ENCODE measurements at places on chromosomes 3 and 15.

GRCh38 chr3:132550579-132551305 is 46.3 kb upstream of the ACKR4 start:
- no peak for DNase-seq

- DNase-seq: no peak
Measured at GRCh38 chr3:46946416-46946815, 30.1 kb downstream of the CCDC12 start.

DNA sequence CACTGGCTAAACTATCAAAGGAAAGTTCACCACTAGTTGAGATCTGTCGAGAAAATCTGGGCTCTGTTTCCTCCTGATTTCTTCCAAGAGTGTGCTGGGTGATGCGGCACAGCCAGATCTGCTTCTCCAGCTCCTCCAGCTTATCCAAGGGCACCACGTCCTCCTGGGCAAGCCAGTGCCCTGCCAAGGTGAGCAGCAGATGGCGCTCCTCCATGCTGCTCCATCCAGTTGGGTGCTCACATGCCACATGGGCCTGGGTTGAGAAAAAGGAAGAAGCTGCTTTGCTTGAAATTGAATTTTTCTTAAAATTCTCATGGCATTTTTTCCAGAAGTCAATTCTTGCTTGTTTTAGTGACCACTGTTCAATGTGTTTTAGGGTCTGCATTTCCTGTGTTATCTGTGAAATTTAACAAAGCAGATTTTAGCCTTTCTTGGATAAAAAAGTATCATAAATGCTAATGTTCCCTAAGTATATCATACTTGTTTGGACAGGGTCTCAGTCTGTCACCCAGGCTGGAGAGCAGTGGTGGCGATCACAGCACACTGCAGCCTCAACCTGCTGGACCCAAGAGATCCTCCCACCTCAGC is 47.3 kb downstream of the EIF3J start:
- peak; percentile 18 for DNase-seq

DNA sequence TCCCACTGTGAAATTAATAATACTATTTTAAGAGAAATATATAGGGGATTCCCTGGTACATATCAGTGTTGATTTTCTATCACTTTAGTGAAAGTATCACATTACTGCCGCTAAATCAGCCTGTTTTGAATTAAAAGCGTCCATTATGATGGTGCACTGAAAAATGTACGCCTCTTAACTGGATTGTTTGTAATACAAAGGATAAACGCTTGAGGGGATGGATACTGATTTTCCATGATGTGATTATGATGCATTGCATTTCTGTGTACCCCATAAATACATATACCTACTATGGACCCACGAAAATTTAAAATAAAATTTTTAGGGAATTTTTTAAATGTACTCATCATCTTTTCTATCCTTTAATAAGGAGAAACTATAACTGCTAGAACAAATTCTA is 478.6 kb downstream of the MAGI1 start:
- DNase-seq: no peak

- no peak for DNase-seq
Measured at GRCh38 chr3:183629546-183630301, 5.7 kb upstream of the KLHL24 start.

DNA sequence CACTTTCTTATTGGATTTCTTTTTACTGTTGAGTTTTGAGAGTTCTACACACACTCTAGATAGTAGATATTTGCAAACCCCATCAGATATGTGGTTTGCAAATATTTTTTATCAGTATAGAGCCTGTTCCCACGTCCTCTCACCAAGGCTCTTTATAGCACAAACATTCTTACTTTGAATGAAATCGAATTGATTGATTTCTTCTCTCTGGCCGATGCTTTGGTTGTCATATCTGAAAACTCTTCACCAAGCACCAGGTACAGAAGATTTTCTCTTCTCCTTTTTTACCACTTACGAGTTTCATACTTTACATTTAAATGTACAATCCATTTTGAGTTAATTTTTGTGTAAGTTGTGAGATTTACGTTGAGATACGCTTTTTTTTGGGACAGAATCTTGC is 163.4 kb downstream of the PTPRG start:
- DNase-seq: no peak

- no peak for DNase-seq
Measured at GRCh38 chr15:68646156-68646555, 67.4 kb downstream of the CORO2B start.

GRCh38 chr3:65785065-65785645 is 253.6 kb downstream of the MAGI1 start:
- DNase-seq: no peak

GRCh38 chr3:174775603-174776002 is 83.5 kb upstream of the NAALADL2 start:
- no peak for DNase-seq

DNA sequence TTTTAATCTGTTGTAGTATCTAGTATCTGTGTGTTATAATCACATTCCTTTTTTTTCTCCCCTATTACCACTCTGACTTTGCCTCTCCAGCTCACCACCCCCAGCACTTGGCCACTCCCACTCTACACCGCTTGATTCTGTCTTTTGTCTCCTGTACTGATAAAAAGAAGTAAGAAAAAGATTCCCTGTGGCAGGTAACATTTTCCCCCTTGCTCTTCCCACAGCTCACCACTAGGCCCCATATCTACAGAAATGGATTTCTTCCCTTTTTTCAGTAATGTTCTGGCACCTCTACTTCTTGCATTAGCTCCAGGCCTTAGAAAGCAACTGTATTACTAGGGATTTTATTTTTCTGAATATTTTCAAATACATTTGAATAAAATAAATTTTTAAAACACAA is 25.6 kb downstream of the KCNH8 start:
- no peak for DNase-seq

DNA sequence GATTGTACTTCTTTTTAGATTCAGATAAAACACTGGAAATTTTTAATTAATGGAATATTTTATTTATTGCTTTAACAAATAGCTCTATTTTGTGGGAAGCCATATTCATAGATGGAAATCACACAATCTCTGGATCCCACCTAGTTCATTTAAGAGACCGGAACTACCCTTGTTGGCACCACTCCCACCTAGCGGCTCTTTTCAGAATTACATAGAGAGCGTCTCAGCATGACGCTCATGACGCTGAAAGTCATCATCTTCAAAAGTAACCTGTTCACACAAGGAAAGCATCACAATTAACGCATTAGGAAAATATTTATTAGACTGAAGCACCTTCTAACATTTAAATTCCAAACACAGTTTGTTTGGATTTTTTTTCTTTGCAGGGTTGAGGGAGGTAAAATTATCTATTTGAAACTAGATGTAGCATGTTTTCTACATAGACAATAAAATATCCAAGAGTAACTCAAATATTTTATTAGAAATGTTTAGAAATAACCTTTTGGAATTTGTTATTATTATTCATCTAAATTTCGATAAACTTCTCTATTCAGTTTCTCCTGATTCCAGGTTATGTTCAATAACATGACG is 214.9 kb upstream of the ARRDC4 start:
- no peak for DNase-seq

DNA sequence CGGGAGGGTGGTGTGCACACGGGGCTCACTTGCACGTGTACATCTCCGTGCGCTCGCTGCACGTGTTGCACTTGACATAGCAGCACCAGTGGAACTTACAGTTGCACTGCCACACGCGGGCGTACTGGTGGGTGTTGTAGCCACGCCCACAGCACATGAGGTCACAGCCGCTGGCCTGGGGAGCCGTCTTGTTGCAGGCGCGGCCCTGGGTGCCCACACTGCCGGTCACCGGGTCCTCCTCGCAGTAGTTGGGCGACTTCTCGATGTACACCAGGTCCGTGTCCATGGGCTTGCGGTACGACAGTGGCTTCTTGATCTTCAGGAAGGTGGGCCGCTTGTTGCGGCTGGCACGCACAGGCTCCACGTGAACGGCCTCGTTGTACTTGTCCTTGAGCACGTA is 61.0 kb downstream of the WNT7A start:
- DNase-seq: no peak

DNA sequence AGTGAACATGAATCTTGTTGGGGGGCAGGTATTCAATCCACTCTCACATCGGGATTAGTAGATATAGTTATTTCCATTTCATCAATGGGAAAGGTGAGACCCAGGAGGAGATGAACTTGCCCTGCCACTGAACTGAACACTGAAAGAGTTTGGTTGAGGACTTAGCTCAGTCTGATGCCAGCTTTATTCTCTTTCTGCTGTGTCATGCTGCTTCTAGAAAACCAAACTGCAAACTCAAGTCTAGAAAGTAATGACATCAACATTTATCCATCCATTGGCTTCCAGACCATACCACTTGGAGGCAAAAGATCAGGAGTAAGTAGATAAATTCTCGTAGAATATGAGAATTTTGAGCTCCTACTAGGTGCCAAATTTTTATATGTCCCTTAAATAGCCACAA is 288.0 kb upstream of the CTNNB1 start:
- DNase-seq: no peak

- no peak for DNase-seq
Measured at GRCh38 chr15:83766339-83766738, 112.4 kb downstream of the ADAMTSL3 start.

DNA sequence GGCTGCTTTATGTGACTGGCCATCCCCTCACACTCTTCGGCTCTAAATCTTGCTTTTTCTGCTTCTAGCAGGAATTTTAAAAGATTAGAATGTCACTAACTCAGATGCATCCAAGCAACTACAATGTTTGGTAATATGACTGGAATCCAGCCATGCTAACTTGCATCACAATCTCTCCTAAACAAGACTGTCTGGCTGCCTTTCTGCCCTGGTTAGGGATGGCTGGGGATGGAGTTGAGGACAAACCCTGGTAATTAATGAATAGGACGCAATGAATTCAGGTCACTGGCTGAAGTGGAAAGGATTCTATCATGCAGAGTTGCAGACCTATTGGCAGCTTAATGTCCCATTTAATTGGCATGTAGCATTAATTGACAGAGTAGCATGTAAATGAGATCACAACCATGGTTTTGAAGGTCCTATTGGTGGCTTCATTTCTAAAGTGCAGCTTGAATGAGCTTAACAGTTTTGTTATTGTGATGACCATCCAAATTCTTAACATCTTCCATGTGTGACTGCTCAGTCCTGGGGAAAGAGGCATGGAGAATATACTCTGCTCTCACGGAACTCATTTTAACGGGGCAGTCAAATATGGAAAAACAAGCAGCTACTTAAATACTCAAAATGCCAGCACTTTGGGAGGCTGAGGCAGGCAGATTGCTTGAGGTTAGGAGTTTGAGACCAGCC is 21.7 kb downstream of the NMNAT3 start:
- no peak for DNase-seq

GRCh38 chr15:81560405-81560804 is 186.4 kb upstream of the TMC3 start:
- no peak for DNase-seq

GRCh38 chr3:72682936-72683452 is 165.3 kb downstream of the SHQ1 start:
- no peak for DNase-seq

DNA sequence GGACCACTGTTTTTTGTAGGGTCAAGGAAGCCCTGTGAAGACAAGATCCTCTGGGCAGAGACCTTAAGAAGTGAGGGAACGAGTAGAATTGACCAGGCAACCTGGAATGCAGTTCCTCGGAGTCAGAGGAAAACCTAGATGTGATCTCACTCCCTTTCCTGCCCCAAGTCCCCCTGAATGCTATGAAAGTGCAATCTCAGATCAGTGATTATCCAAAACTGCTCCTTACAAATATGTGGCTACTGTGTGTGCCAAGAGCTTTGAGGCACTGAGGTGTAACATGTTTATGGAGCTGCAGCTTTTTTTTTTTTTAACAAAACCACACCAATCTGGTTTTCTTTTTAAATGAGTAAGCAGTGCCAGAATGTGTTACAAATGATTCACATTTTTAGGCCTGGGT is 35.8 kb downstream of the THSD4 start:
- no peak for DNase-seq

DNA sequence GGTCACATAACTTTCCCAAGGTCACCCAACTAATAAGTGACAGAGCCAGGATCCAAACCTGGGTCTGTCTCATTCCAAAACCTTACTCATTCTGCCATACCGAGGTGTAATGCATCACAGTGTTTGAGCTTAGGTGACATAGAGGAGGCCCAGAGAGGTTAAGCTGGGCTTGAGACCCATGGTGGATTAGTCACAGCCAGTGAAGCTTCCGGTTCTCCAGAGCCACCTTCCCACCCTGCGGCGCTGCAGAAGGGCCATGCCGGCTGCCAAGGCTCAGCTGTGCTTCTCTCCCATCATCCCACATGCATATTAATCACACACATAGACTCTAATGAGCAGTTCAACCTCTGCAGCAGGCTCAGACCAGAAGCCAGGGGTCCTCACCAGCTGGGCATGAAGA is 42.2 kb downstream of the SPSB4 start:
- DNase-seq: no peak

DNA sequence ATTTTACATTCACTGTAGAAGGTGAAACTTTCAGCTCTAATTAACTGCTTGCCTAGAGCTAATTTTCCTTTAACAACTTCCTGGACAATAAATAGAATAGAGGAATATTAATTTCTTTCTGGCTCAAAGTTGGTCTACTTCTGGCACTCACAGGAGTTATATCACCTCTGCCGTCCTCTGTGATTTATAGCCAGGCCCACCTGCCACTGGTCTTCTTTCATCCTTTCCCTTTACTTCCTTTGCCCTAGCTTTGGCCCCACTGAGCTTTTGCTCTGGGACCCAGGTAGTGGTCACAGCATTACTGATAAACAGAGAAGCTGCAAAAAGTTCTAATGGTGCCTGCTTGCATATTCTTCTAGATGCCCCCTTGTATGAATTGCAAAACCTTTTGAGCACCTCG is 49.3 kb upstream of the ABHD10 start:
- DNase-seq: no peak

GRCh38 chr3:55721716-55722484 is 234.8 kb upstream of the WNT5A start:
- no peak for DNase-seq

- peak; percentile 41 for DNase-seq
Measured at GRCh38 chr15:76994971-76995945, at the start of gene PSTPIP1. Gene PSTPIP1, plus strand, starts transcription at chr15:76995126. Its CDS starts 448 bp downstream, at chr15:76995574.

GRCh38 chr15:69988541-69989225 is 109.0 kb downstream of the TLE3 start:
- no peak for DNase-seq

GRCh38 chr3:160486459-160486869 is 36.9 kb upstream of the TRIM59 start:
- no peak for DNase-seq

GRCh38 chr3:70631716-70632307 is 319.4 kb upstream of the MDFIC2 start:
- no peak for DNase-seq

DNA sequence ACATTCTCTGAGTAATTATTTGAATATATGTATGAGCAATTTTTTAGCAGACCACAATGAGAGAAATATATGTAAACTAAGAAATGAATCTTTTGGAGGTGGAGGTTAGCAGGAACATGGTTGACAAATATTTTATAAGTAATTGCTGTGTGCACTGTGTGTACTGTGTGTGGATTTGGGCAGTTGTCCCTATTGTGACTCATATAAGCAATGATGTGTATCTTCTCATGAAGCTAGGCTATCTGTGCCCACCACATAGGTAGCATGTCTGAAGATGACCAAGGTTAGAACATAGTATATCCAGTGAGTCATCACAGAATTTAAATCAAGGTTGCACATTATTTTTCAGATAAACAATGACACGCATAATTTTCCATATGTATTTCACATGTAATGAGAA is 713.9 kb upstream of the GBE1 start:
- no peak for DNase-seq

- no peak for DNase-seq
Measured at GRCh38 chr3:193828477-193828876, 235.5 kb downstream of the OPA1 start.
